ENCODE measurements at places on chromosomes 7 and 10.

GRCh38 chr7:149027055-149027454 is 1.2 kb downstream of the PDIA4 start:
- DNase-seq = no peak

DNA sequence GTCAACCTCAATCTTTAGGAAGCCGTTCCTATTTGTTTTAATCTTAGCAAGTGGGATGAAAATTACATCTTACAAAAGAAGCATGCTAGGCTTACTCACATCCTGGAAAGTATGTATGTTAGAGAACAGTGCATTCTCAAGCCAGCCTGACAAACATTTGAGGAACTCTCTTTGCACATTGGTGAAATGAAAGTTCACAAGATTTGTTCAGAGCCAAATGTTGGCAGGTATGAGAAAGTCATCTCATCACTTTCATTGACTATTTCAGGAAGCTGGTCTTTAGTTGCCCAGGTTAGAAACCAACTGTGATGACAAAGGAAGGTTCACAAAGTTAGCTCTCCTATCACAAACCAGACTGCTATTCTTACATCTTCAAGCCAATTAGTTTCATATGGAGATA is 57.1 kb downstream of the ABCB1 start:
- no peak for DNase-seq

DNA sequence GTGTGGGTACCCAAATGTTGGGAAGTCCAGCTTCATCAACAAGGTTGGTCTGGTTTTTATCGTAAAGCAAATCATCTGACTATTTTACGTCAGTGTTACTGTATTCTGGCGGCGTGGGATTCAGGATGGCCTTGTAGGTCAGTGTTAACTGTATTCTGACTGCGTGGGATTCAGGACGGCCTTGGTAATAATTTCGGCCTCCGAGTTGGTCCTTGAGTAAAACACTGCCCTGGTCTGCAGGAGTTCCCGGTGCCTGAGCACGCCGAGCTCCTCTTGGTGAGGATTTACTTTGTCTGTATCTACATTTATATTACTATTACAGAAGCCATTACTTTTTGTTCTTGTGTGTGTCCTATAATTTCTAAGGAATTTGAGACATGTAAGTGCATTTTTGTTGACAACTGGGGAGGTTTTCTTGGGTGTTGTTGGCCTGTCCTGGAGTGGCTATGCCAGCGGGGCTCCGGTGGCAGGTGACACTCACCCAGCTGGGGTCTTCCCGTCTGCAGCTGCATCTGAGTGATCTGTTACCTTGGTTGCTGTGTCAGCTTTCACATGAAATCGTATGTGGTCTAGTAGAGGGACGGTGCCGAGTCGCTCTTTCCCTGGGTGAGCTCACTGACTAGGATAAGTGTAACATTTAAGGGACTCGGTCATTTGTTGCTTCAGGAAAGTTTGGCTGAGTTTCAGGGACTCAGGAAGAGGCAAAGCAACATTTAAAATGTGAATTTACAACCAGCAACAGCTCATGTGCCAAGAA is 9.2 kb downstream of the GTPBP4 start:
- no peak for DNase-seq

DNA sequence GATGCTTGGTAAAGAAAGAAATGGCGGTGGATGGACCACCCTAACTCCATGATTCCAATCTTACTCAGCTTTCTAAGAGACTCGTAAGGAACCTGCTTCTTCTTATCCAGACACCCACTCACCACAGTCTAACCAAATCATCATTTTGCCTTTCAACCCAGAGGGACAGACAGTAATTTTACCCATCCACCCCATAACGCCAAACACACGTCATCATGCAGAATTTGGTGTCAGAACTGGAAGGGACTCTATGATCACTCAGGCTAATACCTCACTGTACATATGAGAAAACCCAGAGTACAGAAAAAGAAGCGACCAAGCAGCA is 388 bp downstream of the ECD start:
- peak; percentile 3 for DNase-seq

DNA sequence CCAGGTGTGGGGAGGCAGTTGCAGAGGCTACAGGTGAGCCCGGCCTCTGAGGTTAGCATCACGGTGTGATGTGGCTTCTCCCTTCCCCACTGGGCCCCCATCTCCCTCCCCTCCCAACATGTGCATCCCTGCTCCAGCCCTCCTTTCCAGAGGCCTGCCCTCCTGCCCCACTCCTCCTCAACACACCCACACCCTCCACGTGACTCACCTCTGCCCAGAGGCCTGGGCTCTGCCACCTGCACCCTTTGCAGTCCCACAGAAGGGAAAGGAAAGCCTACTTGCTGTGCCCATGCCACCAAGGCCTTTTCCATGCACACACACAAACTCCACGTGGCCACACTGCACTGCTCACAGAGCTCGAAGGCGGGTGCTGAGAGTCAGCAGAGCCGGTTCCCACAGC is 500.6 kb upstream of the FOXK1 start:
- DNase-seq = no peak

- no peak for DNase-seq
These were observed 55.3 kb downstream of the CH25H start for GRCh38 chr10:89151857-89152256.

Measured in CD4-positive, alpha-beta T cell treated with Interferon gamma for 1 hour (primary cell).